ENCODE measurements at places on chromosomes 4 and X.

DNA sequence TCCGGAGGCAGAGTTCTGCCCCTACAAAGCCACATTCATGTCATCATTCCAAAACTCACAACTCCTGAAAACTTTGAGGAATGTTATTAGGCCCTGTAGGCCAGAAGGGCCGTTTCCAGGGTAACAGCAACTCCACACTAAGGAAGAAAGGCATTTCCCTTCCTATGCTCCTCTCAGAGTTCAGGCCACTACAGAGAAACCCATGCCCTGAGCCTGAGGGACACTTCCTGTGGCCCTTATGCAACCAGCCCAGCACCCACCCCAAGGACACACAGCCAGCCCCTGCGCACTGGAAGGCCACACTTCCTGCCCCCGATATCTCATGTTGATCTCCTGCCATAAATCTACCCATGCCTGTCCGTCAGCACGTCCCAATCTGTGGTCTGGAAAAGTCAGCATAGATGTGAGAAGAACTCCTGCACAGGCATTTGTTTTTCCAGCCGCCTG lies 289.3 kb downstream of the BCOR start:
- DNase-seq, result no peak

- peak; percentile 3 for DNase-seq
Observed at GRCh38 chrX:80335062-80335830, 85.0 kb upstream of the TENT5D start.

DNA sequence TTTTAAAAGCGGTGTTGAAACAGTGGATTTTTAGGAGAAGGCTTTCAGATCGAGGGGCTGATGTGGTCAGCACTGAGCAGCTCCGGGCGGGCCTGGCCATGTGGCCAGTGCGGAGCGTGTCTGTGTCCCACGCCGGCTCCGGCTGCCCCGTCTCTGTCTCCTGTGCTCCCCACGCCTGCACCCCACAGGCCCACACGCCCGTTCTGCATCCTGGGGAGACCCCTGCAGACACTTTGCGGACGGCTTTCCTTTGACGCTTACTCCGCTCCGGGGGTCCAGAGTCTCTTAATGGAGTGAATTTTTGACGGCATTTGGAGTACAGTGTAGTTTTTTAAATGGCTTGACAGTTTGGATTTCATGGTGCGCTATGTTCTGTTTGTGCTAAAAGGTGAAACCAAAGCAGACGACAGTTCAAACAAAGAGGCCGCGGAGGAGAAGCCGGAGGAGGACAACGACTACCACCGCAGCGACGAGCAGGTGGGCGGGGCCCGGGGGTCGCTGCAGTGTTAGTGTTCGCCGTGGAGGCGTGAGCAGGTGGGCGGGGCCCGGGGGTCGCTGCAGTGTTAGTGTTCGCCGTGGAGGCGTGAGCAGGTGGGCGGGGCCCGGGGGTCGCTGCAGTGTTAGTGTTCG lies 38.7 kb downstream of the PCGF3 start:
- DNase-seq, result no peak

GRCh38 chr4:133960975-133961374 lies 240.6 kb downstream of the PABPC4L start:
- DNase-seq, result no peak

GRCh38 chrX:65932173-65933084 lies 107.5 kb downstream of the VSIG4 start:
- DNase-seq, result no peak

- DNase-seq, result no peak
Observed at GRCh38 chr4:915041-915474, 17.1 kb downstream of the GAK start.

GRCh38 chr4:148704291-148704690 lies 262.1 kb upstream of the NR3C2 start:
- DNase-seq, result no peak

- DNase-seq, result no peak
Observed at GRCh38 chrX:118545510-118545909, 49.9 kb downstream of the DOCK11 start.

GRCh38 chr4:32745351-32745750 lies 2025.2 kb downstream of the PCDH7 start:
- DNase-seq, result no peak

GRCh38 chrX:48573690-48574269 lies 504 bp upstream of the RBM3 start:
- DNase-seq, result peak; percentile 1

- DNase-seq, result no peak
Observed at GRCh38 chr4:73817341-73817740, 19.1 kb upstream of the CXCL6 start.

GRCh38 chr4:183080372-183081115 lies 18.5 kb upstream of the WWC2 start:
- DNase-seq, result no peak

DNA sequence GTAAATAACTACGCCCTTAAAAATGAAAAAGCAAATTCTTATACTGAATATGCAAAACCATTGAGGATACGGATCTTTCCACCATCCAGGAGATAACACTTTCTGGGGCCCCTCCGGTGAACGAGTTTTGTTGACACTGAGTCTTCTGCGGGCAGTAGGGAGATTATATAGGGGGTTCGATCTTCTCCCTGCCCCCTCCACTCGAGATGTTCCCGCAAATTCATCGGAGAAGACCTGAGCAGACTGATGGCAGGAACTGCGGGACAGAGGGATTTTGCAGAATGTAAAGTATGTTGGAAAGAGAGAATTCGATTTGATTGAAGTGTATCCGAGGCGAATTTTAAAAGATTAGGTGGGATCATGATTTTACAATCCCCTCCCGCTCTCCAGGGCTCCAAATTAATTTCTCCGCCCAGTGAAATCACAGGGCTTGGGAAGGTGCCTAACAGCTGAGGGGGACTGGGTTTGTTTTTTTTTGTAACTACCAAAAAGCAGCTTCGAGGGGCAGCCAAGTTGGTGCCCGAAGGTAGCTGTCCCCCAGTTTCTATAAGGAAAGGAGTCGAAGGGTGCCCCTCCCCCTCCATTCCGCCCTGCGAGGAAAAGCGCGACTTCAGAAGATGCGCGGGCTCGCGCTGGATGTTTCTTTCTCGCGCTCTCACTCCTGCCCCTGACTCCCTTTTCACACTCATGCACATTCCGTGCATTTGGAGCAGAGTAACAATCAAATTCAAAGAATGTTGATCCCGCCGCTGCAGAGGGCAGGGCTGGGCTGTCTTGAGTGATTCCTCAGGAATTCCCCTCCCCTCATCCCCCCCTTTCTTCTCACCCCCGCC lies 1.2 kb downstream of the TMEM255A start:
- DNase-seq, result peak; percentile 26

DNA sequence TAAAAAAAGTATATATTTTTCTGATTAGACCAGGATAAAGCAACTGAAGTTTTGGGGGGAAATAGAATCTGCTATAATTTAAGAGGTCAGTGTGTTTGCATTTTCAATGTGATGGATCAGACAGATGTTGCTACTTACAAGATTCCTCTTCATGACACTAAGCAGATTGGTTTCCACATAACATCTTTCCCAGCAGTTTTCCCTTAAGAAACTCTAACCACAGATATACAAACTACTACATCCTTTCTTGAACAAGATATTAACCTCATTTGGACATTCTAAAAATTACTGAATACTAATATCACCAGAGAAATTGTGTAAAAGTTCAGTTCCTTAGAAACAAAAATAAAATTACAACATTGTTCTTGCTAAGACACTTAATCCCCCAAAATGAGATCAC lies 106.7 kb upstream of the GUCY1A1 start:
- no peak for DNase-seq

- DNase-seq, result no peak
Observed at GRCh38 chrX:25275159-25275558, 259.4 kb upstream of the ARX start.

DNA sequence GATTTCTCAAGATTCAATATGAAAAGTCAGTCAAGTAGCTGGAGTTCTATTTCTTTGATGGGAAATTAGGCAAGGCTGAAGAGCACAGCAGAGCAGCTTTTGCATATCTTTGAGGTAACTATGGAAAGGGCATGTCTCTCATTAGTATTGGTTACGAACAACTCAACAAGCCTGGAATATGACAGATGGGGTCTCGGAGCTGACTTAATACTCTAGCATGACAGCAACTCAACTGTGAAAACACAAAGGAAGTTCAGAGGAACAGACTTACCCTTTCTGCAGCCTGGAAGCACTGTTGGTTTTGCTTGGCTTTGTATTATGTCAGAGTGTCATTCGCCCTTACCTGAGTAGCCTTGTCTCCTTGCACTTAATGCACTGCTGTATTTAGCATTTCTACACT lies 79.9 kb upstream of the AADAT start:
- no peak for DNase-seq

DNA sequence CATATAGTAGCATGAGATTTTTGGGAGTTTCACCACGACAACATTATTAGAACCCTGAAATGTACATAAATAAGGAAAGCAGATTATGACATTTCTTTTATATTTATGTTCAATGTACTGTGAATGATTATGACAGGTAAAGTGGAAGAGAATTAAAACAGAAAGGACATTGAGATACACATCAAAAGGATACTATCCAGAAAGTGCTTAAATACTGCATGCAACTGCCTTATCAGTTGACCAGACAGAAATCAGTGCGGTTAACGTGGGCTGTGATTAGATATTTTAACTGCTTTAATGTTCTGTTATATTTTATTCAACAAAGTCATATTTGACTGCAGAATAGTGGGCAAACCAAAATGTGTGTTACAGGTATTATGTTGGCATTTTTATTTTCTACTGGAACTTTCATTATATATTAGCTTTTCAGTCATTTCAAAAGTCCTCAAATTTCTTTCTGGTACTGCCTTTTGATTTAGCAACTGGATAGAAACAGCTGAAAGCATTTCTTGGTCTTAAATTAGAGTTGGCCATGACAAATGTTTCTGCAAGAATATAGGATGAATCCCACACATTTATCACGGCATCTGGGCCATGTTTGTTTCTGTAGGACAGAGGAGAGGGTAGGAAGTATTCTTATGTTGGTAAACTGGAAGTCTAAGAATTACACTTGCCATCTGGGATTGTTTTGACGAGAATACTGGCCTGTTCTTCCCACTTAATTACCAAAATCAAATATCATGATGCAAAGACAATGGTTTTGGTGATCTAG lies 255.2 kb downstream of the SLC39A8 start:
- DNase-seq, result no peak

DNA sequence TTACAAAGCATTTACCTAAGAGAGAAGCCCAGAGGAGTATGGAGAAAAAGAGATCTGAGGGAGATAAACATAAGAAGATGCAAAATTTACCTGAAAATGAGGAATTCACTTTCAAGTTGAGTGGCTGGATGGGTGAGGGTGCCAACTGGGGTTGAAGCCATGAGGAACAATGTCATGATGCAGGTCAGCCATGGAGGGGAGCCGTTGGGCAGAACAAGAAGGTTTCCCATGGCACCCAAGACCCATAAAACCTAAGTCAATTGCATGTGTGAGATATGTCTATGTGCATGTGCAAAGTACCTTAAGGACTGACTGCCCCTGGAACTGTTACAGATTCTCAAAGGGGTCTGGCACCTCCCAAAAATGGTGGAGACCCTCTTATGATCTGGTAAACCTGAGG lies 46.6 kb upstream of the PRRG1 start:
- no peak for DNase-seq

GRCh38 chrX:143336261-143336660 lies 181.0 kb downstream of the SPANXN3 start:
- DNase-seq, result no peak

DNA sequence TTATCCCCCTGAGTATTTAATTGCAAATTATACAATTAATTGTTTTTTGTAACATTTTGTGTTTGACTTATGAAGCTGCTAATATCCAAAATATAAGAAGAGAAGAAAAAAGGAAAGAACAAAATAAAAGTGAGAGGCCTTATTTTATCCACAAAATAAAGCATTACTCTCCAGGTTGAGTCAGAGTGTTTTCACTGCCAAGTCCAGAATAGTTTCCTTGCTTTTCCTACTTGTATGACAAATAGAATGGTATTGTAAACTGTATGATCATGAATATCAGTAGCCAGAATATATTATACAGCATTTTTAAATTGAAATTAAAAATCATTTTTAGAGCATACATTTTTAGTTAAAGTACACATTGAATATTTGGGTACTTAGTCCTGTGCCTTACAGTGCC lies 237.8 kb downstream of the NDST4 start:
- DNase-seq, result no peak

DNA sequence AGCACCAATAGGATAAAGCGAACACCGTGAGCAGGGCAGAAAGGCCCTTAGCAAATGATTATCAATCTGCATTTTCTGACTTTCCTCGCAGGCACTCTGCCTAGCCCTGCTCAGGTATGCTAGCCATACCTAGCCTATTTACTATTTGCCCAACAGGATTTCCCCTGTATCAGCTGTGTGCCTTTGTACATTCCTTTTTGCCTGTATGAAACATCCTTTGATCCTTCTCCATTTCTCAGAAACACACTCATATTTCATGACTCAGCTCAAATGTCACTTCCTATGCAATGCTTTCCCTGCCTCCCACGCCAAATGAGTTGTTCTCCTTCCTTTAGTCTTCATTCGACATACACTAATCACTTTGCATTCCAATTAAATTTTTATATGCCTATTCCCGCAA lies 37.2 kb downstream of the PCDH7 start:
- no peak for DNase-seq

GRCh38 chr4:158724637-158725036 lies 1.4 kb upstream of the PPID start:
- DNase-seq, result no peak

GRCh38 chrX:421646-422391 lies 35.1 kb upstream of the PPP2R3B start:
- DNase-seq, result no peak

- DNase-seq, result no peak
Observed at GRCh38 chr4:20217521-20217920, 34.2 kb upstream of the SLIT2 start.

DNA sequence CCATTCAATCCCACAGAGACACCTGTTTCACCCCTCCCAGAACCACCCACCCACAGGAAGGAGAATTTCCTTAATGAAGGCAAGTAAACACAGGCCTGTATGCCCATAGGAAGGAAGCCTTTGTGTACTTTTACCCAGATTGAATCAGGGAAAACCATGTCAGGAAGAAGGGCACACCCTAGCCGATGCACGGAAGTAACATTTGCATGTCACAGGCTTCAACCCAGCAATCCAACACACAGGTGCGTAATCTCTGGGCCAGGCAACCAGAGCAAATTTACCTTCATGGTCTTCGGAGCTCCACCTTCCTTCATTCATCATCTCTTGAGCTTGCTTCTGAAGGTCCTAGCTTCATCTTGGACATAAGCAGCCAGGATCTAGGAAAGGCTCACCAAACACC lies 206.3 kb downstream of the SHROOM3 start:
- no peak for DNase-seq

GRCh38 chr4:84615355-84615754 lies 32.4 kb downstream of the CDS1 start:
- DNase-seq, result no peak

- DNase-seq, result no peak
Observed at GRCh38 chr4:107719207-107719921, 670 bp downstream of the PAPSS1 start.

DNA sequence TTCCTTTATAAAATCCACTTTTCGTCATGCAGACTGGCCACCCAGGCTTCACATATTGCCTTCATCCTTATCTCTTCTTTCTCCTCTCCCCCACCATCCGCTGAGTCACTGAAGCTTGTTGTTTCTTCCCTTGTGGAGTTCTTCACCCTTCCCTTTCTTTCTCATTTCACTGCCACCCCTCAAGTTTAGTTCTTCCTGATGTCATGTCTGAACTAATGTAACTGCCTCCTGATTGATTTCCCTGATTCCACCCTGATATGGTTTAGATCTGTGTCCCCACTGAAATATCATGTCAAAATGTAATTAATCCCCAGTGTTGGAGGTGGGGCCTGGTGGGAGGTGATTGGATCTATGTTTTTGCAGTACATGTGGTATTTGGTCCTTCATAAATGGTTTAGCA lies 151.4 kb downstream of the CPEB2 start:
- DNase-seq, result no peak

- DNase-seq, result no peak
Observed at GRCh38 chr4:78613522-78614321, 62.2 kb downstream of the ANXA3 start.

Measured in neuronal stem cell (in vitro differentiated cells).